ENCODE measurements at places on chromosomes 3 and 15.

DNA sequence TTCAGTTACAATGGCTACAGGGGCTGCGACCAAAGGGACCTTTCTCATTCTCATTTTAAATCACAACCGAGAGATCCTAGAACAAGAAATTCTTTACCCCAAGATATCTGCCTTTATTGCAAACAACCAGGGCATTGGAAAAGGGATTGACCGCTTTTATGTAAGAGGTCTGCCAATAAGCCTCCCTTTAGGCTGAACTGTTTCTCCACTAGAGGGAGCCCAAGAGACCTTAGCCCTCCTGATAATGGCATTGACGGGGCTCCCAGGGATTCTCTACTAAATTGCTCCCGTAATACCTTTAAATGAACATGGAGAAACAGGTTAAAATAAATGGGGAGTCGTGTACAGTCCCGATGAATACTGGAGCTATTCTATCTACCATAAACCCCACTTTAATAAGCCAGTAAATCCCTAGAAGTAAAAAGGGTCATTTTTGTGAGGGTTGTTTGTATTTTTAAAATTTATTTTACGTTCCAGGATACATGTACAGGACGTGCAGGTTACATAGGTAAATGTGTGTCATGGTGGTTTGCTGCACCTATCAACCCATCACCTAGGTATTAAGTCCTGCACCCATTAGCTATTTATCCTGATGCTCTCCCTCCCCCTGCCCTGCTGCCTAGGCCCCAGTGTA, 7.5 kb upstream of the IGSF10 start:
- peak; percentile 64 for DNase-seq

DNA sequence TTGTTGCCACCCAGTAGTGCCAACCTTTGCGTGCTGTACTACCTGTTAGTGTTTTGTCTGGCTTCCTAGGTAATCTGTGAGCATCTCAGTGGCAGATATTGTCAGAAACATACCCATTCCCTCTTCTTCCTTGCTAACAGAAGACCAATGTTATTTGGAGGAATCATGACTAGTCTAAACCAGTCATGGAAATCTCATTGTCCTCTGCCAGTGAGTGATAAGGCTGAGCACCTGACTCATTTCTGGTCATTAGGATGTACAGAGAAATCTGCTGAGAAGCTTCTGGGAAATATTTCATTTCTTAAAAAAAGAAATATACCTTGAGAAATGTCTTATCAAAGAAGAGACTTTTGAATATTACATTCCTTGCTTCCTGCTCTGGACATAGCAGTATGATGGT, 70.1 kb upstream of the CDV3 start:
- no peak for DNase-seq

DNA sequence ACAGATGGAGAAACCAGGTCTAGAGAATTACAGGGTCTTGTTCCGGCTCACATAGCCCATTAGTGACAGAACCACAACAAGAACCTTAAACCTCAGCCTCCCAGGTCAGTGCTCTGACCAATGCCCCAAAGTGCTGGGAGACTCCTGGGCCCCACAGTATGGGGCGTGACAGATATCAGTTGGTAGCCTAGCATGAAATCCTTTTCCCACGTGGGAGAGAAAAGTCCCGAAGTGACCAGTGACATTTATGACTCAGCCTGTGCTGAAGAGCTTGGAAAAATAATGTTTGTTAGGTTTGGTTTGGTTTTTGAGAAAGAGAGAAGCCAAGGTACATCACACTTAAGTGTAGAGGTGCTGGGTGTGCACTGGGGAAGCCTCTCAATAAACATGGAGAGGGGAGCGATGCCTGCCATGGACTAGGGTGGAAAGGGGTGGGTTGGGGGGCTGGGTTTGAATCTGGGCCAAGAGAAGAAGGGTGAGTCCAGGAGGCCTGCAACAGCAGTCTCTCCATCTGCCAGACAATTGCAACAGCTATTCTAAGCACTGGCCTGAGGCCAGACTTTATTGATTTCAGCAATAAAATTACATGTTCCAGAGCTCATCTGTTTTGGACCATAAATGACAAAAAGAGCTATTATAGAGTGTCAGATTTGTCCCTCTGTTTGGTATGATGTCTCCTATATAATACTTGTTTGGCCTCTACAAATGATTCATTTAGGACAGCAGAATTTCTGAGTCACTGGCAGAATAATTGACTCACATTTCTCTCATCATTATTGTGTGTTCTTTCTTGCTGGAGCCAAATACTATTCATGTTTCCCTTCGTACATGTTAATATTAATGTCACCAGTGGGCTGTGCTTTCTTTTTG, 43.4 kb downstream of the C2CD4A start:
- no peak for DNase-seq

DNA sequence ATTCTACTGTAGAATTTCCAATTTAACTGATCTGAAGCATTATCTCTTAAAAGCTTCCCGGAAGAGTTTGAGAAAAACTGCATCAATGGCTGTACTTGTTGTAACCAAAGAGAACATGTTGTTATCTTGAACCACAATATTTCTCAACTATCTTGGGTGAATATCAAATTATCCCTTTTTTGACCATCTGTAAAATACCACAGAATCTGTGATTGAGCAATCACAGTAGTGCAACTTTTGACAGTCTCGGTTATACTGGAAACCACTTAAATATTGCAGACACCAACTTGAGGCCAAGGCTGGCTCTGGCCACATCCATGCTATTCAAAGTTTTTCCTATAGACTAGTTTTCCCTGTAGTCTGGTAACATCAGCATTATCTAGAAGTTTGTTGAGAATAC, 842.8 kb upstream of the EPHA6 start:
- no peak for DNase-seq

DNA sequence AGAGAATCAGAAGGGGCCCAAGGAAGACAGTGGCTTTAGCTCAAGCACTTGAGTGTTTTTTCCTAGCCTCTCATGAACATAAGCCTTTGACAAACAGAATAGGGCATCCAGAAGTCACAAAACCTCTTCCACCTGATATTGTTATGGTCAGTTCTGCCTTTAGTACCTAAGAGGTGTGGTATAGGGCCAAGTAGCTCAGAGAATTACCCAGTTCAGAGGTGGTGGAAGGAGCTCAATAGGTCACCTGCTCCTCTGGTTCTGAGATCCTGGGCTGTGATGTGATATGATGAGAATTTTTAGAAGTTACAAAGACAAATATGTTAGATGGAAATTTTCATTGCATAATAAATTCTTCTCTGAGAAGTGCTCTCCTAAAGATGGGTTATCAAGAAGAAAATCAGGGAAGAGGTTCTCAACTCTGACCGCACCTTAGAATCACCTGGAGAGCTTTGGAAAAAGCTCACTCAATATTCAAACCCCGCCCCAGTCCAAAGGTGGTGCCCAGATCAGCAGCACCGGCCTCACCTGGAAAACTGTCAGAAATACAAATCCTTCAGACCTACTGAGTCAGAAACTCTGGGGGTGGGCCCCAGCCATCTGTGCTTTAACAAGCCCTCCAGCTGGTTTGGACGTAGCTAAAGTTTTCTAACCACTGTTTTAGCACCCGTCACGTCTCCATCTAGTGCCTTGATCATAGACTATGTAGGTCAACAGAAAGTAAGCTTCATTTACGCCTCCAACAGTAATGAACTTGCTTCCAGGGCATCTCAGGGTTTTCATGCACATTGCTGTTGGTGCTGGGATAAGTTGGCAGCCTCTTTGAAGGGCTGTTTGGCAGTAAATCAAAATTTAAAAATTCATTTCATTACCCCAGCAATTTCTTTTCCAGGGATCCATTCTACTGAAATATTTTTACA, 101.3 kb downstream of the MYH15 start:
- DNase-seq, result no peak

DNA sequence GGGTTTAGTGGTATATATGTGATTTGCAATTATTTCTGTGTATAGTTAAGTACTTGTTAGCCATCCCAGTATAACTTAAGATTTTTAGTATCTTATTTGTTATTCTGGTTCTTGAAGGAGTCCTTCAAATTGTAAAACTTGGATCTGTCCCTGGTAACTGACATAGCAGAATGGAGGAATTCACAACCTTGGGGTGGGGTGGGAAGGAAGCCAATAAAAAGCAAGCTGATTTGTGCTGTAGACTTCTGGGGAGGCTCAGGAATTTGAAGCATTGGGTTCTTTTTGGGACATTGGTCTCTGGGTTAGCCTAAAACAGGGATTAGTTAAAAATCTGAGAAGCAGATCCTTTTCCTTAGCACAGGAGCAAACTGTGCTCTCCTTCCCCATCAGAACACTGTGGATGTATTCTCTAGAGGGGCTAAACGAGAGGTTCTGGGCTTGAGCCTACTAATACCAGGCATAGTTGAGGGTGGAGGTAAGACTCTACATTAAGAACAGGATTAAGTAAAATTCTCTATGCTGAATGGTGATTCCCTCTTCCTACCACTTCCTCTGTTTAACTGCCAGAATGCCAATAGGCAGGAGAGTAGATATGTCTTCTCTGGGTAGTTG, 42.2 kb downstream of the GMPS start:
- no peak for DNase-seq

- peak; percentile 95 for DNase-seq
Measured at GRCh38 chr3:13015286-13016082, 57.7 kb downstream of the IQSEC1 start.

DNA sequence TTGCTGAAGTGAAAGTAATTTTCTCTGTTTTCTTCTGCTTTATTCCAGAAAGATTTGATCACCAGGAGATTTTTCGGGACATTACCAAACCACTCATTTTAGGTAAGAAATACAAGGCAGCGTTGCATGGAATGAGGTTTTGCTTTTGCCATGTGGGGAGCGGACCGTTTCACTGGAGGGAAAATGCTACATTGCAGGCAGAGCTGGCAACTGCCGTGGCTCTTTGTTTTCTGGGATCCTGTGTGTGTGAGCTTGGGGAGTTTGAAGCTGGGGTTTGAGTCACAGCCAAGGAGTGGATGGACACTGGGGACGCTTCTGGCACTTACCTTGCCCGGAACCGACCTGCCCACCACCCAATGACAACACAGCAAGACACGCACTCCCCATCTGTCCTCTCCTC, 109.9 kb downstream of the APBA2 start:
- no peak for DNase-seq

DNA sequence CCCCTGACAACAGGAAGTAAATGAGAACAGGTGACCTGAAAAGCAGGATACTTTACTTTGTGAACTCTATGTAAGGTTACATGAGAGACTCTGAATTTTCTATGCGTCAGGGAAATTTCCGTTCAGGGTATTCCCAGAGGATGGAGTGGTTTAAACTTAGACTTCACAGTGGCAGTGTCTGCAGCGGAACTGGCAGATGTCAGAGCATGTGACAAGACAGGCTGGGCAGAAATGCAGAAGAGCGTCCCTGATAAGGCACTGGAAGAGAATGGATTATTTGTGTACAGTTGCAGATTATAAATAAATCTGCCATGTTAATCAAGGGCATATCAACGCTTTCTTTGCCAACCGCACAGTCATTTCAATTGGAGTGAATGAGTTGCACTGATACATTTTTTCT, 598.4 kb upstream of the ZNF717 start:
- no peak for DNase-seq

- DNase-seq, result no peak
Measured at GRCh38 chr15:29687939-29688505, 134.2 kb downstream of the TJP1 start.

- no peak for DNase-seq
Measured at GRCh38 chr3:38986901-38987300, 64.8 kb downstream of the SCN11A start.

DNA sequence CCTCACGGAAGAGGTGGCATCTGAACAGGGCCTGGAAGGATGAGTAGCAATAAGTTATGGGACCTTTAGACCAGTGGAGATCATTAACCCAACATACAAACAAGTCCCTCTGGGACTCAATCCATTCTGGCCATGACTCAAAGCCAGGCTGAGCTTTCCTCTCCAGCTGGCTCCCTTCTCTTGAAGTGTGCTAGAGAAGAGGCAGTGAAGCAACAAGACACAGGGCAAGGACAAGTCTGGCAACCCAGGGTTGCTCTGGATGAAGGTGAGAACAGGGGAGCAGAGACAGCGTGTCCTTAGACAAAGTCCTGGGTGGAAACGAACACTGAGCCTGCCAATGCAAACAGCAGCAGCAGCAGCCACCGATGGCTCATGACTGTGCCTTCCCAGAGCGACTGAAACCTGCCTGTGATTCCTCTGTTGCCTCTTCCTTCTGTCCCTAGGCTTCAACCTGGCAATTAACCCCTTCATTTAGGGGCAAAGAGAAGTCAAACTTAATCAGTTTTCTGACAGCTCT, 86.8 kb downstream of the BDH1 start:
- DNase-seq, result no peak

DNA sequence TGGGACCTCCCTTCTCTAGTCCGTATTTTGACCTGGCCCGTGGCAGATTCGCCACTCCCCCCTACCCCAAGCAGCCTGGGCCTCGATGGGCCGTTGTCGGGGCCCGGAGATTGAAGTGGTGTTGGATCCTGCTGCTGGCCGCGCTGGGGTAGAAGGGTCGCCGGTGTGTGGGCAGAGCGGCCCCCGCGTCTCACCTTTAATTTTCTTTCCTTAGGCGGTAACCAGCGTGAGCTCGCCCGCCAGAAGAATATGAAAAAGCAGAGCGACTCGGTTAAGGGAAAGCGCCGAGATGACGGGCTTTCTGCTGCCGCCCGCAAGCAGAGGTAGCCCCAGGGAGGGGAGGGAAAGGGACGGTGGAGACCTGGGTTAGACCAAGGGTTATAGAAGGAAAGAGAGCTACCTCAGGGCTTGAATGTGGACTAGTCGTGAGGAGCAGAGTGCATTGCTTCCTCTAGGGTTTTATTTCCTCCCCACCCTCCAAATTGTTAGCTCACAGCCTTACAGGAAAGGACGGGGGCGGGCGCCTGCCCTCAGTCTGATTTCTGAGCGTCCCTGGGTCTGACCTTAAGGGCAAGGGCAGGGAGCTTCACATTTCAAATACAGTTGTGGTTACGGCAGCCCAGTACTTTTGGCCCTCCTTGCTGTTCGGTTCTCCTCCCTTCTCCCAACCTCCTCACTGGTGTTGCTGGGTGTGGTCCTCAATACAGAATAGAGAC, 799 bp downstream of the SERF2 start:
- DNase-seq, result no peak

DNA sequence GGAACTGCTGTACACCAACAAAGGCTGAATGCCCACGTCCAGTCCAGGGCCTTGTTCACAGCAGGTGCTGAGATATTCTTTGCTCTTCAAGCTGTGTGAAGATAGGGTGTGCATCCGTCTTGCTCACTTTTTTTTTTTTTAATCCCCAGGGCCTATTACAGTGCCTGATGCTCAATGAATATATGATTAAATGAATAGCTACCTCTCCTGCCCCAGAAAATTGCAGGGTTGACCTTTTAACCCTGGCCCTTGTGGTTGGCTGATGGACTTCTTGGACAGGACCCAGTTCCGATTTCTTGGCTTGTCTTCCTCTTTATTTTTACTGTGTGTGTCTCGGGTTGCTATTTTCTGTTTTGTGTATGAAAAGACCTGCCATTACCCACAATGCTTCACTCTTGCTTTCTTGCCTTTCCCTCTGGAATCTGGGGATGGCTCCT, 2.9 kb upstream of the FYTTD1 start:
- no peak for DNase-seq

GRCh38 chr3:126135406-126136076, 44.8 kb downstream of the ALDH1L1 start:
- DNase-seq, result no peak

GRCh38 chr3:141429371-141430035, 57.3 kb upstream of the RASA2 start:
- no peak for DNase-seq
